ENCODE measurements at places on chromosomes 7 and 10.

- no peak for DNase-seq
Measured at GRCh38 chr7:158192184-158192835, 395.3 kb downstream of the PTPRN2 start.

GRCh38 chr10:44788147-44789129 lies 122.7 kb upstream of the TMEM72 start:
- DNase-seq: no peak

DNA sequence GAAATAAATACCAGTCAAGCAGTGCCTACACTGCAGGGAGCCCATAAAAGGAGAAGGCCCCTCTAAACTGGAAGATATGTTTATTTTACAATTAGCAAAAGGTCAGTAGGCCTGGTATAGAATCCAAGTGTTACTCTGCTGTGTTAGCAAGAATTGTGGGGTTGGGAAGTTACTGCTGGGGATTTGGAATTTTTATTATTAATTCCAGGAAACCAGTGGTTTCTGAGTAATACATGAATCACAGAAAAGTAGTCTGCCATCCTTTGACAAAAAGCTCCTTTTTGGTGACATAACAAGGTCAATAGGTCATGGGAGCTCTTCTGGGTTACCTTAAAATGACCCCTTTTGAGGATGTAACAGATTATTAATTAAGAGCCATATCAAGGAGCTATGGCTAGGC lies 67.4 kb downstream of the ZNF92 start:
- DNase-seq: no peak

GRCh38 chr7:20276705-20277472 lies 53.8 kb upstream of the ITGB8 start:
- DNase-seq: no peak

GRCh38 chr10:80264081-80265056 lies 25.1 kb downstream of the MAT1A start:
- DNase-seq: no peak

DNA sequence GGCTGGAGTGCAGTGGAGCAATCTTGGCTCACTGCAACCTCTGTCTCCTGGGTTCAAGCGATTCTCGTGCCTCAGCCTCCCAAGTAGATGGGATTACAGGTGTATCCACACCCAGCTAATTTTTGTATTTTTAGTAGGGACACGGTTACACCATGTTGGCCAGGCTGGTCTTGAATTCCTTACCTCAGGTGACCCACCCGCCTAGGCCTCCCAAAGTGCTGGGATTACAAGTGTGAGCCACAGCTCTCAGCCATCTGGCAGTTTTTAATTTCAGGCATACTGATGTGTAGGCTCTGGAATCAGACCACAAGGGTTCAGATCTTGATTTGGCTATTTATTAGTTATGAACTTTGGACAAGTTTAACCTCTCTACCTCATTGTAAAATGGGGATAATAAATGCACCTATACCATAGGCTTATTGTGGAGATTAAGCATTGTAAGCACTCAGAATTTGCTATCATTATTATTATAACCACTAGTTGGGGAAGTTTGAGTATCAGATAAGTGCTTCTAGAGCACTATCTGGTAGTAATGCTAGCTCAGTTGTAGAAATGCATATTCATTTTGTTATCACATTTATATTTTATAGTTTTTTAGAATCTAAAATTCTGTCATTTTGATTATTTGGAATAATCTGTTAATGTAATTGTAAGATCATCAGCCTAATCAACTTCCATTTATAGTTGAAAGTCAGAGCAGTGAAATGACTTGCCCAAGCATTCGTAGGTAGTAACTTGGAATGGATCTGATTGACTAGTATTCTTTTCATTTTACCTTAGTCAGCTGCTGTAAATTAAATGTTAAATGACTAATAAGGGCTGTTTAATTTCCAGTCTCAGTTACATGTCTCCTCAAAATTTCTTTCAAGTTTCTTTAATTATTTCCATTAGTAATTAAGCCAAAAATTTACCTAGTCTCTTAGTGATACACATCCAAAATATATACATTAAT lies 22.5 kb downstream of the KMT2E start:
- DNase-seq: no peak

DNA sequence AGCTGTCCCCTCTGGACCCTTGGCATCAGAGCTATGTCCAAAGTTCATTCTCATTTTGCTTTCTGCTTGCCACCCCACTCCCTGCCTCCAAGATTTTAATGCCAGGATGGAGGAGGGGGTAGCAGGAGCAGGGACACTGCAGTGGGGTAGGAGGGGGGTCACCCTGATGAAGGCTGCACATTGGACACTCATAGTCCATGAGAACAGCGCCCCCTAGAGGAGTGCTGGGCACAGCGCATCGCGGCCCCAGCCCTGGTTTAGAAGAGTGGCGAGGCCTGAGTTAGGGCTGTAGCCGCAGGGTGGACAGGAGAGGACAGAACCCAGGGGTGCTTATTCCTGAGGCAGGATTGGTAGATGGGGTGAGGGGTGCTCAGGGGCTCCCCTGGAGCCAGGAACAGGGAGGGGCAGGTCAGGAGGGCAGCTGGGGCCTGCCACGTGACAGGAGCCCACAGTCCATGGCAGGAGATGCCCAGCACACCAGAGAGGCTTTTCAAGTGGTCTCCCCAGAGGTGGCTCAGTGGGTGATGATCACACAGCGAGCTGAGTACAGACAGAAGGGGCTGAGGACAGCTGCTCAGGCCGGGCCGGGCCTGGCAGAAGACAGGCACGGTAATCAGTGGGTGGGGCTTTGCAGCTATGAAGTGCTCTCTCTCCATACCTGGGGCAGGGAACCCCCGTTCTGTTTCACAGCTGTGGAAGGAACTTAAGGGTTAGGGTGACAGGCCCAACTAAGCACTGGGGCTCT lies 71.4 kb downstream of the NEURL1 start:
- no peak for DNase-seq

GRCh38 chr7:43689115-43689514 lies 40.2 kb downstream of the COA1 start:
- DNase-seq: no peak

DNA sequence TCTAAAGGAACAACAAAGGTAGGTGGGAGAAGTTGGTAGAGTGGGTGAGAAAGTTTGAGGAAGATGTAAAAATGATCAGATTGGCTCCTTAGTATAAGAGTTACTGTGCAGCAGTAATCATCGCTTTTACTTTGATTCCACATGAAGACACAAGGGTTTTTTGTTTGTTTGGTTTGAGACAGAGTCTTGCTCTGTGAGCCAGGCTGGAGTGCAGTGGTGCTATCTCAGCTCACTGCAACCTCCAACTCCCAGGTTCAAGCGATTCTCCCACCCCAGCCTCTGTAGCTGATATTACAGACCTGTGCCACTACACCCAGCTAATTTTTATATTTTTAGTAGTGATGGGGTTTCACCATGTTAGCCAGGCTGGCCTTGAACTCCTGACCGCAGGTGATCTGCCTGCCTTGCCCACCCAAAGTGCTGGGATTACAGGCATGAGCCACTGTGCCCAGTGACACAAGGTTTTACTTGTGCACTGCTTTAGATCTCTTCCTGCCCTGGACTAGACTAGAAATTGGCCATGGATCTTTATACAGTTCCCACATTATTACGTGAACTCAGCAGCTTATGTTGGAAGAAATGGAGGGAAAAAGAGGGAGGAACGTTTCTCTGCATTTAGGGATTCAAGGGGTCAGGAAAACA lies 10.7 kb downstream of the LUC7L2 start:
- DNase-seq: no peak

DNA sequence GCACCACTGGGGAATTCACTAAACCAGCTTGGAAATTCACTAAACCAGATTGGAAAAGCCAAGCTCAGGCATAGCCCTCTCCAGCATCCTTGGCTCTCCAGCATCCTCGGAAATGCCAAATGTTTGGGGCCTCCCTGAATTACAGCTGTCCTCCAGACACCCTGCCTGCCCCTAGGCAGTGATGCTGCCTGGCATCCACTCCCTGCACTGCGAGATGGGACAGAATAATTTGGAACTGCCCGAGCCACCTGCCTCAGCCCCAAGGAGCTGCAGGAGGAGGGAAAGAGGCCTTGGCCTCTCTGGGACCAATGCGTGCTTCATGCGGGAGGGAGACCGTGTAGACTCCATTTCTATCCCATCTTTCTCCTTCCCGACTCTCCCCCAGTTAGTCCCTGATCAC lies 64.3 kb downstream of the INSIG1 start:
- no peak for DNase-seq

DNA sequence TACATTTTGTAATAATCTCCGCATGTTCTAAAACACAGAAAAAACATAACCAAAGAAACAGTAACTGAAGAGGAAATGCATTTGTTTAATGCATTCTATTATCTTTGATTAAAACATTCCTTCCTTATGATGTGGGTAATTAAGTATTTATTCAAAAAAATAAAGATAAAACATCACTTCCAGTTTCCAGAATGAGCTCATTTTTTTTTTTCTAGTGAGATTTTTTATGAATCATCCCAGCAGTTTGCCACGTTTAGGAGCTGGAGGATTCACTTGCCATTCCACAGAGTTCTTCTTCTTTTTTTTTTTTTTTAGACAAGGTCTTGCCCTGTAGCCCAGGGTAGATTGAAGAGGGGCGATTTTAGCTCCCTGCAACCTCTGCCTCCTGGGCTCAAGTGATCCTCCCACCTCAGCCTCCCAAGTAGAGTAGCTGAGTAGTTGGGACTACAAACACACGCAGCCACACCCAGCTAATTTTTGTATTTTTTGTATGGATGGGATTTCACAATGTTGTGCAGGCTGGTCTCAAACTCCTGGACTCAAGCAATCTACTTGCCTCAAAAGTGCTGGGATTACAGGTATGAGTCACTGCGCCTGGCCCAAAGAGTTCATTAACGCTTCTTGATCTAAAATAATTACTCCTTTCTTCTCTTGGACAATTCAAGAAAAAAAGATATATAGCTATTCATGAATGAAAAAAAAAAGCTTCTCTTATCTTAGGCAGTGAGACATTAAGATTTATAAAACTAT lies 177.3 kb downstream of the DKK1 start:
- no peak for DNase-seq

- no peak for DNase-seq
Measured at GRCh38 chr7:135166338-135166990, 4.0 kb downstream of the CYREN start.

GRCh38 chr10:97185326-97186058 lies at the start of gene SLIT1:
Gene SLIT1, minus strand, starts transcription at chr10:97185959. Its CDS starts 285 bp downstream, at chr10:97185674.
- no peak for DNase-seq

GRCh38 chr10:100524638-100525037 lies 5.0 kb upstream of the SEC31B start:
- DNase-seq: no peak

DNA sequence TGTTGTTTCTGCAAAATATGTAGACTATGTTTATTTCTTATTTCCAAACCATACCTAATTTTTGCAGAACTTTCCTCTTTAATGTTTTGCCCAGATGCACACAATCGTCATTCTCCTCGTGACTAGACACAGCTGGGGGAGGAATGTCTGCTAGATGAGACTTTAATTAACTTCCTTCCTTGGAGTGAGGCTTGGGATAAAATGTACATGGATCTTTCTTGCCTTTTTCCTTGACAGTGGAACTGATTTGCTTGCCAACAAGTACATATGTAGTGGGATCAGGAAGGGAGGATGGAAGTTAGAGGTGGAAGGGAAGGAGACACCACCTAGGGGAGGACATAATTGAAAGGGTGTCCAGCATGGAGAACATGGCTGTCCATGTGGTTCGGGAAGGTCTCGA lies 172.5 kb downstream of the VTI1A start:
- no peak for DNase-seq

DNA sequence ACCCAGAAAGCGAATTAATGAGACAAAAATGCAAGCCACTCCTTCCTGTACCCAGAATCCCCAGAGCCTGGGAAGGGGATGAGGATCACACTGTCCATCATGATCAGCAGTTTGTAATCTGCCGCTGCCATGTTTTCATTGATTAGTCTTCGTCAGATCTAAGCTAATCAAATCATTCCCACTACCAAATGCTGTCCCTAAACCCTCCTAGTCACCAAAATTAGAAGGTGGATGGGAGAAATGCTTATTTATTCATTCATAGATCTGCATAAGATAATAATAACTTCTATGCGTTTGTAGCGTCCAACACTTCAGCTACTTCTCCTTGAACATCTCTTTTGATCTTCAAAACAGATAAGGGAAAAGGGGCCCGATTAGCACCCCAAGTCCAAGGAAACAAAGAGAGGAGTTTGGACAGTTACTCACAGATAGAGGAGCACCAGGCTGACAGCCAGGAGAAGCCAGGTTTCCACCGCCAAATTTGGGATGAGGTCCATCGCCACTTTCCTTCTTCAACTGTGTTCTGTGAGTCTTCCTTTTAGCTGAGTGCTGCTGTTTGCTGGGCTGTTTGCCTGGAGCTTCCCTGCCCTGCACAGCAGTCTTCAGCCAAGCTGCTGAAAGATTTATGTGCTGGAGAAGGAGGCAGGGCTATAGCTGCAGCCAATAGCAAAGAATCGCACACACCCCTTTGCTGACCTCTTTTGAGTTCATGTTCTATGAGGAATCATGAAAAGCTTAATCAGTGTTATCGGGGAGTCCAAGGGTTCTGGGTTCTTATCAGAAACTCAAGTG lies at the start of gene CYP3A5:
Gene CYP3A5 (minus strand): TSS at position 597 of the 792 bp plus-strand sequence. CDS start 100 bp downstream, at position 497.
- DNase-seq: no peak

- no peak for DNase-seq
Measured at GRCh38 chr7:132354527-132354926, 221.7 kb downstream of the PLXNA4 start.

GRCh38 chr7:22182149-22182548 lies 174.8 kb downstream of the RAPGEF5 start:
- no peak for DNase-seq

- no peak for DNase-seq
Measured at GRCh38 chr7:151226560-151226874, 488 bp downstream of the ABCF2 start.

DNA sequence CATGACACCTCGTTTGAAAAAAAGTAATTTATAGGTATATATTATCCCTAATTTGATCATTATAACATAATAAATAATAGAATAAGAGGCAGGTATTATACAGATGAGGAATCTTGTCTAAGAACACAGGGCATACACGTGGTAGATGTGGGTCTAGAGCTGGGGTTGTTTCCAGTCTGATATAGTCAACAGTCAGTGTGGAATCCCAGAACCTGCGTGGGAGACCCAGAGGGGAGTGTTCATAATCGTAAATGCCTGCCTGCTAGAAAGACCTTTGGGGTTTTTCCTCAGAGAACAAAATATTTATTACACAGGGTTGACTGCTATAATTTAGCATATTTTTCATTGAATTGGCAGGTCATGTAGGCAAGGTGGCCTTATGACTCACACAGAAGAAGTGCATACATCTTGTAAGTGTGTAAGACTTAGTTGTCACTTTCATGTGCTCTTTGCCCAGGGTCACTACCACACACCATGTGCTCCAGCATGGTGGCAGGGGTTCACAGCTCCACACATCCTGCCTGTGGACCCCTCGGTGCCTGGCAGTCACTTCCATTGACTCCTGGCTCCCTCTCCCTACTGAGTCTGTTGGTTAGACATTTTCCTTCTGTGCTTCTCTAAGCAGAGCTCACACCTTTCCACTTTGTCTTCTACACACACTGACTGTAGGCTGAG lies 94.9 kb upstream of the IKZF1 start:
- DNase-seq: no peak

GRCh38 chr10:79402951-79403350 lies 42.5 kb downstream of the ZCCHC24 start:
- DNase-seq: no peak

- no peak for DNase-seq
Measured at GRCh38 chr10:126063353-126063791, 167.0 kb downstream of the FANK1 start.

GRCh38 chr10:72146559-72147323 lies 58.4 kb upstream of the SPOCK2 start:
- DNase-seq: no peak

Data from DMS79 treated with DMSO at 0.1 percent for 48 hours (cell line).